Thyroid gland (tissue), 4 donors: ENCODE measurements at places on chromosomes 12 and 14.

- no peak for DNase-seq
These were observed 3.3 kb downstream of the PRICKLE1 start for GRCh38 chr12:42586268-42586667.

GRCh38 chr14:99257673-99258221, 14.2 kb downstream of the BCL11B start:
- DNase-seq: no peak

- DNase-seq: no peak
These were observed 2.7 kb downstream of the ANO4 start for GRCh38 chr12:100797246-100797645.

- peak; percentile 74 for DNase-seq
These were observed 195.6 kb upstream of the PWP1 start for GRCh38 chr12:107490010-107490409.
